Fibroblast of villous mesenchyme (primary cell): ENCODE measurements at places on chromosomes 16 and 17. TPM values are rescaled to one million over a fixed set of nuclear protein-coding genes. Genes with fewer than 3 reads are reported as not detected.
A peak's percentile ranks its signal among the peaks of the same experiment; 100 is the strongest.

The KLHL10 gene
- under 0.01 TPM in 2 replicates for total RNA-seq

The NEUROD2 gene
- total RNA-seq: not detected in 2 replicates

The RETREG3 gene
- 59.9 and 80.3 TPM in 2 replicates for total RNA-seq

The KRT31 gene
- not detected in 2 replicates for total RNA-seq

The KRTAP2-2 gene
- total RNA-seq: not detected in 2 replicates

The CCDC154 gene
- under 0.01 TPM in 2 replicates for total RNA-seq

The CD300E gene
- total RNA-seq: not detected in 2 replicates

The PLLP gene
- total RNA-seq: under 0.01 TPM in 1 of 2 replicates, not detected in the other

The AKAP10 gene
- total RNA-seq: 20.0 and 32.8 TPM in 2 replicates

The EXOC3L1 gene
- not detected in 2 replicates for total RNA-seq

The RND2 gene
- 0.97 and 1.3 TPM in 2 replicates for total RNA-seq

The SUMO2 gene
- 79.2 and 124 TPM in 2 replicates for total RNA-seq

The MYH8 gene
- total RNA-seq: not detected in 2 replicates

The ITGB4 gene
- 0.32 and 1.3 TPM in 2 replicates for total RNA-seq

DNA sequence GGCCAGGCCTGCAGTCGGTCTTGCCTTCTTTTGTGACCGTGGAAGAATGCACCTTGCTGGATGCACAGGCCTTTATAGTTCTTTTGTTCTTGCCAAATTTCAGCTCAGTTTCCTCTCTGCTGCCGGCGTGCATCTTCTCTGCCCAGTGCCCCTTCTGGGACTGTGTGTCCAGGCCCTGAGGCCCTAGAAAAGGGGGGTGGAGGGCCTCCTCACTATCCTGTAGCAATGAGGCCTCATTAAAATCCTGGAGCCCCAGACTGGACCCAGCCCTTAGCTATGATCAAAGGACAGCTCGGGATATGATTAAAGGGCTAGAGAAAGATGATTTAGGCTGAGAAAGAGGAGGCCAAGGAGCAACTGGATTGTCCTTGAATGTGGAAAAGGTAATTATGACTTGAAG lies 229.8 kb downstream of the SEC14L1 start:
- no peak for DNase-seq

GRCh38 chr16:23975293-23975692 lies 139.5 kb downstream of the PRKCB start:
- no peak for DNase-seq

- peak; percentile 28 for DNase-seq
These were observed 3.6 kb downstream of the GSE1 start for GRCh38 chr16:85616607-85617321.

DNA sequence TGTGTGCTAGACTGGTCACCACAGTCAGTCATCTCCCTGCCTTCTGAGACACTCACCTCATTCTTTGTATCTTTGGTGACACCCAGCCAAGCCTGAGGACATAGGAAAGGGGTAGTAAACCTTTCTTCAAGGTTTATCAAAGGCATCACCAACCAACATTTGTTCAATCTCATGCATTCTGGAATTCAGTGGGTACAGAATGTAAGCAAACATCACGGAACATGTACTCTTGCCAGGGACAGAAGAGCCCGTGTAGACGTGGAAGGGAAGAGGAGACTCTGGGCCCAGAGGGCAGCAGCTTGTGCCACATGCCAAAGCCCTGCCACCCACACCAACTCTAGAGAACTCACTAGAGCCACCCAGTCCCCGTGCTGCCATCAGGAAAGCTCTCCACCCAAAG lies 4.4 kb downstream of the CACNG4 start:
- no peak for DNase-seq

GRCh38 chr17:68594552-68594951 lies 6.6 kb downstream of the FAM20A start:
- no peak for DNase-seq

GRCh38 chr17:38569701-38570512 lies 35.8 kb downstream of the SRCIN1 start:
- DNase-seq: no peak

DNA sequence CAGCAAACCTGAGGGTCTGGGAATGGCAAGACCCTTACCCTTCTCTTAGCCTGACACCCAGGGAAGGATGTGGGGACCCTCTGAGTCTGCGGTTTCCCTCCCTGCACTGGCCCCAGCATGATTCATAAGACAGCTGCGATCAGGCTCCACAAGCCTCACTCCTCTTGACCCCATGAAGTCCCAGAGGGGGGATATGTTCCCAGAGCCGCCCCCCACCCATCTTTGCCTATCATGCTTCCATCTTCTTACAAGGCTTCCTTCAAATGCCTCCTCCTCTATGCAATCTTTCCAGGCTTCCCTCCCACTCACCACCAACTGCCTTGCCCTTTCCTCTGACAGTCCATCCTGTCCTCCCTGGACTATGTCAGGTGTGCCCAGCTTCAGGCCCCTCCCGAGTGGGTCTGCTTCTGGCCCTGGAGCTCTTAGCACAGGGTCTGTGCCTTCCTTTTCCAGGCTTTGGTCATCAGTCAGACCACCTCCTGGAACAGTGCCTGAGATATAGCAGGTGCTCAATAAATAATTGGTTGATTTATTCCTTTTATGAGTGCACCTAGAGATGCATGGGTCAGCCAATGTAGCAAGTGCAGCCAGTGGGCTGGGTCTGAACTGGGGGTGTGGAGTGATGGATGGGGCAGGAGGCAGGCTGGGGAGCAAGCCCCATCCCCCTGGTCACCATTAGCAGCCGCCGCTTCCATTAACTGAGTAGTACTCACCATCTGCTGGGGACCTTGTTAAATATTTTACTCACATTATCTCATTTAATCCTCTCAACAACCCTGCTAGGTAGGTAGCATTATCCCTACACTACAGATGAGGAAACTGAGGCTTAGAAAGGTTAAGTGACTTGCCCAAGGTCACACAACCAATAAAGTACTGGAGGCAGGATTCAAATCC lies 8.4 kb downstream of the DLX3 start:
- no peak for DNase-seq

DNA sequence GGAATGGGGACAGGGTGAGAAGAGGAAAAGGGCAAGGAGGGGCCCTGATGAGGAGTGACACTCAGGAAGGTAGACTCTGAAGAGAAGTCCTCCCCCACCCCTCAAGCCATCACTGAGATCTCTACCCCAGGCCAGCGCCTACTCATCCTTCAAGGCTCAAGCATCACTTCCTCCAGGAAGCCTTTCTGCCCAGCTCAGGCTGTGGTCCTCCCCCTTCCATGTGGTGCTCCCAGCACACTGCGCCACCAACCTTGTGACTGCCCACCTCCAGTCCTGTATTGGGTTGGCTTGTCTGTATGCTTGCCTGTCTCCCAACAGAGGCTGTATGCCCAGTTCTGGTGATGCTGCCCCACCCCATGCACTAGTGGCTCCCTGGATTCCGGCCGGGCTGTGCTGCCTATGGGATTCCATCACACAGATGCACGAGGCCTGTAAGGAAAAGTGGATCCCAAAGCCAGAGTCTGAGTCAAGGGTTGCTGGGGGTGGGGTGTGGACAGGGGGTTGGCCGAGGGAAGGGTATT lies 19.8 kb upstream of the ZFP90 start:
- DNase-seq: no peak

DNA sequence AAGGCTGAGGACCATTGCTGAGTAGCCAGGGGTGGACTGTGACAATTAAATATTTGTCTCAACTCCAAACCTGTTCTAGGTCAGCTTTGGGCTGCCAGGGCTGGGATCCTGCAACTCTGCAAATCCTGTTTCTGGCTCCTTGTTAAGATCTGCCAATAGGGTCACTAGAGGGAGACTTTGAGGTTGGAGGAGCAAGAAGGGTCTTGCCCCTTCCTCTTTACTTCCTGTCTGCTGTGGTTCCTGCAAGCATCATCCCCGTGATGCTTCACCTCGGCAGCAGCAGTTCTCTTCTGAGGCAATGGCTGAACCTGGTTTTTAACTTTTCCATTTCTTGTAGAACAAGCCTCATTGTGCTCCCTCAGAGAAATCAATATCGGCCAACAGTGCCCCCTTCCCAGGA lies 124.6 kb downstream of the IRX5 start:
- DNase-seq: no peak

GRCh38 chr16:82341146-82341669 lies 171.2 kb upstream of the MPHOSPH6 start:
- DNase-seq: no peak

DNA sequence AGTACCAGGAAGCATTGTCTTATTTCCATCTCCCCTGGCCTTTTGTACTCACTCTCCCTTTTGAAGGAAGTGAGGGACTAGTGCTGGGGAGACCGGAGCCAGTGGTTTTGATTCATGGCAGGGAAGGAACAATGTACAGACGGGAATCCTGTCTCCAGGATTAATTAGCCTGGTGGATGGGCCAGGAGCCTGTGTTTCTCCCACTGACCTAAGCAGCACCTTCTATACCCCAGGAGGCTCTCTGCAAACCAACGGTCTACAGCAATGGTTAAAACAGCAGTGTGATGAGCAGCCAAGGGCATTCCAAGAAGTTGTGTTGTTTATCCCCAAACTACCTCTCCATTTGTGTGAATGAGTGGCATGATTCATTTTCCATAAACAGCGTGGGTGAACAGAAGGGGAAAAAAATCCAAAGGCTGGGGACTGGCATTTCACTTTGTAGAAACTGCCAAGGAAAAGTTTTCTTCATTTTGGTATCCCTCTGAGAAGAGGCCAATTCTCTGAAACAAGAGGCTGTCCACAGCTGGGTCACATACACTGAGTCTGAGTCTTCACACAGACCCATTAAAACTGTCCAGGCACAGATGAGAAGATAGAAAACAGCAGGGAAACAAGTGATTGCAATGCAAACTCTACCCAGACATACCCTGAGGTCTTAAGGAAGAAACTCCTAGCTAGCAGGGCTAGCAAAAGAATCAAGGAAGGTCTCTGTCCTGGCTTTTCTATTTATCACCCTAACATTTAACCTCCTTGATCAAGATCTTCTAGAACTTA lies 18.1 kb downstream of the ANKFN1 start:
- DNase-seq: peak; percentile 13

DNA sequence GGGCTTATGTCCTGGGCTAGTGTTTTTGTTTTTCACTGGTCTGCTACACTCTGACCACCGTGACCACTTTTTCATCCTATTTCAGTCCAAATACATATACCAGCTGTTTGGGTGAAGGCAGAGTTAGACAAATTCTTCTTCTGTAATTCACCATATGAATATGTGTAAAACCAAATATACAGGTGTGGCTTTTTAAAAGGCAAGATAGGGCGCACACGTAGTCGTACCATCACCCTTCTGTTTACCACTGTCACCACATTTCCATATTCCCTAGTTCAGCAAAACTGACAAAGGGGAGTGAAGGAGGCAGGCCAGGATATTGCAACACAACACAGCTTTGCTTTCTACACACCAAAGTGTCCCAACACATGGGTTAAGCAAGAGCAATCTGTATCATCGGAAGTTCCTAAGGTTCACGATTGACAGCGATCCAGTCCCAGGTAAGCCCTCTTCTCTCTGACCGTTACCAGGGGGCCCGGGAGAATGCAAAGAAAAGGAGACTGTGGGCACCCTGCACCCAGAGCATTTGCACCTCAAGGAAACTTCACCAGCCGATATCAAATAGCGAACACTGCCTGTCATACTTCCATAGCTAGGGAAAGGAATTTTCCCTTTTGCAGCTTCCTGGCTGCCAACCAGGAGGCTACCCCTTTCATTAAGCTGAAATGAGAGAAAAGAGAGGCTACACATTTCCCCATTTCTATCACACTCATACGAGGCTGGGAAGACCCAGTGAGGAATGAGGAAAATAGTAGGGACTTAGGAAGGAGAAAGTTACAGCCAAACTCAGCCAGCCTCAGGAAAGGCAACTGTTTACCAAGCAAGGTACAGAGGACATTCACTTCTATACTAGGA lies 23.1 kb downstream of the CREBBP start:
- DNase-seq: peak; percentile 93

- DNase-seq: no peak
These were observed 28.3 kb downstream of the NPLOC4 start for GRCh38 chr17:81608605-81609004.

GRCh38 chr17:16439303-16439791 lies 24.0 kb downstream of the TRPV2 start:
- peak; percentile 56 for DNase-seq

GRCh38 chr17:30379303-30379902 lies 676 bp downstream of the CPD start:
- DNase-seq: no peak

- DNase-seq: no peak
These were observed 77.8 kb downstream of the RTN4RL1 start for GRCh38 chr17:1947229-1947742.

DNA sequence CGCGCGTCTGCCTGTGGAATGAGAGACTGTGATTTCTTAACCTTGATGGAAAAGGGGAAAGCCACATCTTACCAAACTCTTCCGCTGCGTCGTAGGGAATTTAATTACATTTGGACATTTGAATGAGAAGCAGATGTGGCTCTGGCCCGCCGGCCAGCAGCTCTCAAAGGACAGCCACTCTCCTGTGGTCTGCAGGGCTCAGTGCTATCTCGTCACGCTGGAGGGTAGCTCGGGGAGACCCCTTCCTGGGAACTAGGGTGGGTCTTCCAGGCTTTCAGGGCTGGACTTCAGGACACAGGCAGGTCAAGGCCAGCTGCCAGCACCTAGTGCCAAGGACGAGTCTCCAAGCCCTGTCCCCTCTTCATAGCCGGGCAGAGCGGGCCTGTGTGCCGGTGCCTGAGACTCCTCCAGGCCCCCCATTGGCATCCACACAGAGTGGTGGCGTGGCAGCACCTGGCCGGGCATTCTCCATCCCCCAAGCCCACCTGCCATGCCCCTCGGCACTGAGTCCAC lies 15.9 kb upstream of the TBX2 start:
- peak; percentile 71 for DNase-seq

DNA sequence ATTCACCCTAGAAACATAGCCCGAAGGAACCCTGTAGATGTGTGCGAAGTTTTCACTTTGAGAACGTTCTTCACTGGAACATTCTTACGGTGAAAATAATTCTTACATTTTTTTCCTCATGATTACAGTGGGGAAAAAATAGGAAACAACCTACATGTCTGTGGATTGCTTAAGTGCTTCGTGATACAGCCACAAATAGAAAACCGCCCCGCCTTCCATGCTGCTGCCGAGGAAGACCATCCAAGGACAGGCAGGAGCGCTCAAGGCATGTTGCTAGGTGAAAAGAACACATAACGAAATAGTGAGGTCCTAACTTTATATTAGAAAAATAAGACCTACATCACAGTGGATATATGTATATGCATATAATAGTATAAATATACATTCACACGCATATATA lies 78.8 kb downstream of the BMERB1 start:
- DNase-seq: no peak

- no peak for DNase-seq
These were observed 268.1 kb upstream of the TBX2 start for GRCh38 chr17:61131585-61131984.

- peak; percentile 97 for DNase-seq
These were observed 43.9 kb downstream of the CHD9 start for GRCh38 chr16:53098526-53099317.

- DNase-seq: no peak
These were observed 32.8 kb downstream of the RNF157 start for GRCh38 chr17:76207275-76208059.

- DNase-seq: no peak
These were observed 12.1 kb upstream of the TBX21 start for GRCh38 chr17:47720754-47721533.

GRCh38 chr17:68368387-68368786 lies 77.1 kb downstream of the ARSG start:
- no peak for DNase-seq

GRCh38 chr16:83676086-83676485 lies 131.7 kb upstream of the HSBP1 start:
- DNase-seq: no peak
